Tibial nerve (tissue), 4 donors: ENCODE measurements at places on chromosomes 12 and 14. TPM values are rescaled to one million over a fixed set of nuclear protein-coding genes. Genes with fewer than 3 reads are reported as not detected.
A peak's percentile ranks its signal among the peaks of the same experiment; 100 is the strongest.

DNA sequence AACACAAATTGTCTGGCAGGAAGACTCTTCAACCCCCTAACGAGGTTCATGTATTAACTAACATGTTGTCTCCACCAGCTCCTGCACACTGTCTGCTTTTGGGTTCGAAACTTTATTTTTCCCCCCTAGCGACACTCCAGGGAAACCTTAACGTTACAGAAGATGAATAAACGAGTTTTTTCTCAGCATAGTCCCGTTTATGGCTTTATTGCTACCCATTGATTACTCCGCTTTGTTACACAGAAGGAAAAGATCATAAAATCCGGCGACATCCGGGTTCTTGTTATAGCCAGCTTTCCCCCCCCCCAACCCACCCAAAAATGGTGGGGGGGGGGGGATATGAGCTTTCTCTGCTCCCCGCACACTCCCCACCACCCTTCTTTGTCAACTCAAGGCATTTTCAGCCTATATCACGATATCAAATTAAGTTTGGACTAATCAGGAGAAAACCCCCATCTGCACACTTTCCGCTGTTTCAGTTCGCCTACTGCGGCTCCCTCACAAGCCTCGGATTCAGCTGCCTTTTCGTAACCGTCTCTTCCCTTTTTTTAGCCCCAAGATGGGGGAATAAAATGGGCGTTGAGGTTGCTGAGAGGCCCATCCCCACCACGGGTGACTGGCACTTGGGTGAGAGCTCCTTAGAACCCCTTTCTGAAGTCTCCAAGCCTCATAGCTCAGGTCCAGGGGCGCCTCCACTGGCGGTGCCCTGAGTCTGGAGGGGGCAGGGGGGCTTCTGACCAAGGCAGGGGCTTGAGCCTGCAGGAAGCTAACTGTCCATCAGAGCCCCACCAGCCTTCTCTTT is 1.4 kb upstream of the HOXC6 start:
- no peak for DNase-seq

DNA sequence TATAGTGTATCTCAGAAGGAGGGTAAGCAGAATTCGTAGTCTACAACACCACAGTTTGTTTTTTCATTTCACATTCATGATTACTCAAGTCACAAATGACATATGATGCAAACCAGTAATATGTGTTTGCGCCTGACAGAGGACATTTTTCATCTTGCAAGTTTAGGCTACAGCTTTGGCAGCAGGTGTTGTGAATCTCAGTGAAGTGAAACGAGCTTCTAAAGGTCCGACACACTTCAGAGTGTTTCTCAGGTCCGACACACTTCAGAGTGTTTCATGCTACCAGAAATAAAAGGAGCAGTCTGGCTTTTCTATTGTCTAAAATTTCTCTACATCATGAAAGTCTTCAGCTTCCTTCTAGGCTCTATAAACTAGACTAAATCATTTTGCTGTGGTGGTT is 22.7 kb downstream of the CLEC14A start:
- no peak for DNase-seq

DNA sequence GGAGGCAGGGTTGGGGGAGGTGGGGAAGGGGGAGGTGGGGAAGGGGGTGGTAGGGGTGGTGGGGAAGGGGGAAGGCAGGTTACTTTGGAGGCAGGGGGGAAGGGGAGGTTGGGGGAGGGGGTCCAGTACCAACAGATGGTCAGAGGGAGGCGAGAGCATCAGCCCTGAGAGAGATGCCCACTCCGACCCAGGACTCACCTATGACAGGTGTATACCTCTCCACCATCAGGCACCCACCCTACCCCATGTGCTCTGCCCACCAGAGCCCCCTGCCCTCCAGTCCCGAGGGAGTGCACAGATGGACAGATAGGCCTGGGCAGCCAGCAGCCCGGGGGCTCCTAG is 18.6 kb downstream of the JAG2 start:
- no peak for DNase-seq

GRCh38 chr14:73142216-73142615 is 5.9 kb downstream of the PSEN1 start:
- DNase-seq, result no peak

DNA sequence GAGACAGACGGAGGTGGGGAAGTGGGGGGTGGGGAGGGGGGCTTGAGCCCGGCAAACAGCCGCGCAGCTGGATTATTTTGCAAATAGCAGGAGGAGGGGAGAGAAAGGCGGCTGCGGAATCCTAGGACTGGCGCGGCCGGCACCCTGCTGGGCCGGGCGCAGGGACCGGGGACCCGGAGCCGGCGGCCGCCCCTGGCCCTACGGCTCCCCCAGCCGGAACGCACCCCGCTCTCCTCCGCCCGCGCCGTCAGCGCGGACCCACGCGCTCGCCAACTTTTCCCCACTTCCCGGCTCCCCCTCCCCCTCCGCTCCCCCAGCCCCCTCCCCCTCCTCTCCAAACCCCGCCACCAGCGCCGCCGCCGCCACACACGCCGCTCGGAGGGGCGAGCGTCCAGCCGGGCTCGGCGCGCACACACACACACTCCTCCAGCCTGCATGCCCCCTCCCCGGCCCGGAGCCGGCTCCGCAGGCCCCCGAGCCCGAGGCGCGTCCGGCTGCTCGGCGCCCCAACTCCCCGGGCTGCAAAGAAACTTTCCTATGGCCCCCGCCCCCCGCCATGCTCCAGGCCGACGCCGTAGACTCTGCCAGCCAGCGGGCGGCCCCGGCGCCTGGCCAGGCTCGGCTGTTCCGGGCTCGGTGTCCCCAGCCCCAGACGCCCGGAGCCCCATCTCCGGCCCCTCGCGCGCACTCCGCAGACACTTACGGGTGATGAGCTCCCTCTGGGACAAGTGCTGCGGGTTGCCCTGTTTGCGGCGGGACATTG is 1.4 kb downstream of the BCL11B start:
- no peak for DNase-seq

DNA sequence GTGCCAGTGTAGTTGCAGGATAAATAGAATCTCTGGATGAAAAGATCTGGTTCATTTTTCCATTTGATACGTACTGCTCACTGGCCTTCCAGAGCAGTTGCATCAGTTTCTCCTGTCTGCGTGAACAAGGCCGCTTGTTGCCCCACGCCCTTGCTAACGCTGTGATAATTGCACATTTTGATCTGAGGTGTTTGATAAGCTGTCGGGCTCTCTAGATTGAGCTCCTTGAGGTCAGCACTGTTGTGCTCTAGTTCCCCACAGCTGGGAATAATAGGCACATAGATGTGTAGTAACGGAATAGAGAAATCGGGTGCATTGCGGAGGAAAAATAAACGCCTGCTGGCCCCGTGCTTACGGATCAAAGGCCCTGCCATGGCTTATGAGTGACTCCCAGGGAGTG is 42.8 kb upstream of the TRAF3 start:
- DNase-seq, result no peak

DNA sequence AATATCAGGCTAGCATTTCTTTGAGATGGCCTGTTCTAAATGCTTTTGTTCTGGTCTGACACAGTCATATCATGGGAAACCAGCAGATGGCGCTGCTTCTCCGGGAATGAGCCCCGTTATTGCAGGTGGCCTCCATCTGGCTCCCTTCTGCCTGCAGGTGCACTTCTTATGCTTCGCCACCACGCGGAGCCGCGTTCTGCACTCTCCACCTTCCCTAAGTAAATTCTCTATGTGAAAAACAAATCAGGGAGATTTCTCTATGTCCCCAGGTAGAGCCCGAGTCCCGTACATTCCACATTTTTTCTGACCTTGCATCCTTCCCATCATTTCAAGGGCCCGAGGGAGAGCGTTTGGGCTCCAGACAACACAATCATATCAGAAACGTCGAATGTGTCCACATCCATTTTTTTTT is 26.2 kb downstream of the GLRX5 start:
- DNase-seq, result peak; percentile 94

DYNC1H1 gene
- total RNA-seq, result 690 TPM

DNA sequence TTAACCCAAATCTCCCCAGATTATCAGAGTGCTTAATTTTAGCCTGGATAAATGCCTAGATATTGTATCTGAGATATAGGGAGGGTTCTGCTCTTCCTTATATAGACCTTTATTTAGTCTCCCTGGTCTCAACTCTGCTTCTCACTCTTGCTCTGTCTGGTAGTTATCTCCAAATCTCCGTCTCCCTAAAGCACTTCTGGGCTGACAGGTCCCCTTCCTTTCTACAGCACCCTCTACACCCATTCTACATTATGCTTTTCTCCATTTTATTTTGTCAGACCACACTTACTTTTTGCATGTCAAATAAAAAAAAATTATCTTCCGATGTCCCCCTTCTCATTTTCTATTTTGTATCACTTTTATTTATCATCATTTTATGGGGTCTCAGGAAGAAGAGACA is 2.0 kb upstream of the ERC1 start:
- no peak for DNase-seq

DNA sequence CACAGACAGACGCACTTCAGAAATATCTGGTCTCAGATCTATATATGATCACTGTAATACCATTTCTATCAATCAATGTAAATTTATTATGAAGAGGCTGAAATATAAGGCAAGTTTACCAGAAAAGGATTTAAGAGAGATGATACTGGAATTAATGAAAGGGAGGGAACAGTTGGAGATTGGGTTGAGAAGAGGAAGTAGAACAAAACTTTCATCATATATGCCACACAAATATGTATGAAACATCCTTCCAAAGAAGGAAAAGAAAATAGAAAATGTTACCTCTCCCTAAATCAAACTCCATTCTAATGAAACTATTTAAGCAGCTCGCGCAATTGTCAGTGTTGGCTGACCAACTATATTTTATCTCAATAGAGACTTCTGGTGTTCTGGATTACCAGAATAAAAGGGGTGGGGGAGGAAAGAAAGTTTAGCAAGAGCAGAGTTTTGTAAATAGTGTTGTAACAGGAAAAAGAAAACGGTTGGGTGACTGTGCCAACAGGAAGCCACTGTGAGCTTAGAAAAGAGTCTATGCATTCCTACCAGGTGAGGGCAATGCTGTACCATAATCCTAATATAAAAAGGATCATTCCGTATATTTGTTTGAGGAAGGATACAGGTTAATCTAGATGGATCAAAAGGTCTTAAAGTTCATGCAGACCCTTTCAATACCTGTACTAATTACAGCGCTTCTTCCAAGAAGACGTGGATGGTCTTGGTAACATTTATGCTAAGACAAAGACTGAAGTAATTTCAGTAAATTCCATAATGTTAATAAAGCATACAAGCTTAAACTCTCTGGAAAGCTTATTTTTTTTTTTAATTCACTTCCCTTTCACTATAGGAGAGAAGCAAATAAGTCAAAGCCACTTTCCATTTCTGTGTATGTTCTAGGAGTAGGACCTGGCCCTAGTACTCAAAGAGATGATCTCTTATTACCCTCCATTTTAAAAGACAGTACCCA is 14.5 kb upstream of the LLPH start:
- peak; percentile 79 for DNase-seq

PMCH gene
- total RNA-seq, result not detected

CLEC7A gene
- total RNA-seq, result 9.3 TPM

DNA sequence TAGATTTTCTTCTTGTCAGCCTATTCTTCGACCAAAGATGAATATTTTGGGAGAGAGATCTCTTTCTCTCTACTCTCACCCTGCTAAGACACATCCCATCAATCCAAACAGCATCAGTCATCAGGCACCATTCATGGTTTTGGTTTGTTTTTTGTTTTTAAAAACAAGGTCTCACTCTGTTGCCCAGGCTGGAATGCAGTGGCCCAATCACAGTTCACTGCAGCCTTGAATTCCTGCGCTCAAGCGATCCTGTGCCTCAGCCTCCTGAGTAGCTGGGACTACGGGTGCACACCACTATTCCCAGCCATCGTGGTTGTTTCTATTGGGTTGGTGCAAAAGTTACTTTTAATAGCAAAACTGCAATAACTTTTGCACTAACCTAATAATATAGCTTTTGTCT is 14.4 kb upstream of the ITPR2 start:
- no peak for DNase-seq

- no peak for DNase-seq
These were observed 420.7 kb downstream of the NPAS3 start for GRCh38 chr14:33359288-33359881.

DNA sequence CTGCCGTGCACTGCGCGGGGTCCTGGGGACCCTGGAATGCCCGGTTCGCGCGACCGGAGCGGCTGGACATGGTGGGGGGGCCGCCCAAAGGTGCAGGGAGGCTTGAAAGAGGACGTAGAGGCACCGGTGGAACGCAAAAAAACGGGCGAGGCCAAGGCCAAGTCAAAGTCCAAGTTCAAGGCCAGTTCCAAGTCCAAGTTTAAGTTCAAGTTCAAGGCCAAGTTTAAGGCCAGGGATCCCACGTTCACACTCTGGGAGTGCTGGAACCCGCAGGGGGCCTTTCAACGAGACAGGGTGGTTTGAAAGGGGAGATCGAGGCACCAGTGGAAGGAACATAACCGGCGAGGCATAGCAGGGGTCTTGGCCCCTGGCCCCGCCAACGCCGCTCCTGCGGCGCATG is 317.6 kb downstream of the ALG10 start:
- no peak for DNase-seq

DUSP6 gene
- 77.8 TPM for total RNA-seq
